ENCODE measurements at places on chromosomes 2 and 18.

- no peak for DNase-seq
Measured at GRCh38 chr2:101704046-101704466, 6.5 kb downstream of the MAP4K4 start.

DNA sequence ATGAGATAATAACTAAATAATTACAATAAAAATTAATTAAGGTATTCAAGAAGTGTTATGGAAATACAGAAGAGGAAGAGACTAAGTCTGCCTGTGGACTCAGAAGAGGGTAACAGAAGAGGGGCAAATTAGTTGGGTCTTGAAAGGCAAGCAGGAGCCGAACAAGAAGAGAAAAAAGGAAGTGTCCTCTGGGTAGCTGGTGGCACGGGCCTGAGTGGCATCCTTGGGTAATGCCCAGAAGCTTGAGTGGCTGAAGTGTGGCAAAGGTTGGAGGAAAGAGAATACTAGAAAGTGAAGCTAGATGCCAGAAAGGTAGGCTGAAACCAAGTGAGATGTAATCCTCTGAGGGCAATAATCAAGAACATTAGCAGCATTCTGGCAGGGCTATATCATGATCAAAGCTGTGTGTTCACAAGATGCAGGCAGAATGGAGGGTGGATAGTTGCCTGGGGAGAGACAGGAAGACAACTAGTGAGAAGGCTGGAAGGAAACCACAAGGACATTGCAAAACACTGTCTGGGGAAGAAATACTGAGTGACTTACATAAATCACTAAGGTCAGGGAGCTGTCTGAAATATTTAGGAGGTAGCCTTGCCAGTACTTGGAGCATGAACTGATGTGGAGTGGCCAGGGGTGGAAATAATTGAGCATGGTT lies 16.2 kb downstream of the DOCK10 start:
- DNase-seq: peak; percentile 22

DNA sequence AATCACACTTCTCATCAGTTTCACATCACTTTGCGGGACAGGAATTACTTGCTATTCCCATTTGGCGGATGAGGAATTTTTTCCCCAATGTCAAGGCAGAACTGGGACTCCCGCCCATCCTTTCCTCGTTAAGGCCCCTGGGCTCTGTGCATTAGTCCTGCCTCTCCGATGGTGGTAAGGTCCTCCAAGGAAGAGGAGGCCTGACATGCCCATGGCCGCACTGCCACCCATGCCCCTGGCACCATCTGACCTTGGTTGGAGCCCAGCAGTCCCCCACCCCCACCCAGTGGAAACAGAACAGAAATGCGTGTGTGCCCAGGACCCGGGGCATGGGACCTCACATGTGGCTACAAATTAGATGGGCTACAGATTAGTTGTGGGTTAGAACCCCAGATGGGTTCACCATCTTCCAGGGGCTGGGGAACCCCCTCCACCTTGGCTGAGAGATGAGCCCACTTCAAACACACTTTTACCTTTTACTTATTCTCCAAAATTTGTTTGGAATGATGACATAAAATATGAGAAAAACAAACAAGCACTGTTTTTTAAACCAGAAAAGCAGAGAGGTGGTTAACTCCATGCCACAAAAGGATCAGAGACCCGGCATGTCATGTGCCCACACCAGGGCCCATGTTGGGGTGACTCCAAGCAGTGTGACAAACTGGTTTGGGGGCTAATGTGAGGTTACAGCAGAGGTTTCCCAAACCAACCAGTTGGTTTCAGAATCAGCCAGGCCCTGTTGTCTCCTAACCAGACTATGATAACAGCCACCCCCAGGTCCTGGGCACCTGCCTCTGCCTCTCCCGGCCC lies 11.0 kb upstream of the DUSP2 start:
- no peak for DNase-seq

- DNase-seq: no peak
Measured at GRCh38 chr2:112879491-112880041, 31.4 kb upstream of the IL37 start.

DNA sequence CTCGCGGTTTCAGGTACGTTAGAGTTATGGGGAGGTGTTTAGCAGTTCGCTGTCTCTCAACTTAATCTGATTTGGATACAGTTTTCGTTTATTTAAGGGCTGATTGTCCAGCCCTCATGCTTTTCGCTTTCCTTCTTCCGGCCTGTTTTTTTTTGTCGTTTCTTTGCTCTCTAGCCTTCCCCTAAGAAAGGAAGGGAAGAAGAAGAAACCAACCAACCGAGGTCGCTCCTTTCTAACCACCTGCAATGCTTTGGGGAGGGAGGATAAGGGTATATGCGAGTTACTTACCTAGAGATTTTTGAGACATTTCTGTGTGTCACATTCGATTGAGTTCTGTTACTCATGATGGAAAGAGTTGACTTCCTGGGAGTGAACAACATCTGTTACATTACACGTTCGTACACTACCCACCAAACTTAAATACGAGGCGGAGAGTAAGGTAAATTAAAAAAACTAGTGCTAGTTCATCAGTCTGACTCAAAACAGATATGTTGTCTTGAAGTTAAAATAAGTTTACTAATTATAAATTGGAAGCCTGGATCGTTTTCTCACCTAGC lies 918 bp downstream of the EIF5B start:
- peak; percentile 23 for DNase-seq

All from CD4-positive, alpha-beta T cell treated with Interleukin-1 beta for 1 hour (primary cell).